ENCODE measurements at places on chromosomes 1 and 21.

DNA sequence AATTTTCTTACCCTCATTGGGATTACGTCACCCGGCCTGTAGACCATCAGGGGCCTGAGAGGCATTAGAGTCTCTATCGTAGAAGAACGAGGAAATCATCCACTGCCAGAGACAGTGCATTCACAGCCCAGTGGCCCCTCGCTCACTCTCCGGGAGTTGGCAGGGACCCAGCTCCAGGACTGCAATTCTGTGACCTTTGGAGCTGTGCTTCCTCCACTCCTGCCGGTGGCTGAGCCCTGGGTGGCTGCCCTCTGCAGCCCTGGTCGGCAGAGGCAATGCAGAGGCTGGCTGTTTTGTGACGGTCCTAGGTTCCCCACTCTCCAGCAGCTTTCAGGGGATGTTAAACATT lies 12.7 kb downstream of the SLC37A1 start:
- DNase-seq: no peak

DNA sequence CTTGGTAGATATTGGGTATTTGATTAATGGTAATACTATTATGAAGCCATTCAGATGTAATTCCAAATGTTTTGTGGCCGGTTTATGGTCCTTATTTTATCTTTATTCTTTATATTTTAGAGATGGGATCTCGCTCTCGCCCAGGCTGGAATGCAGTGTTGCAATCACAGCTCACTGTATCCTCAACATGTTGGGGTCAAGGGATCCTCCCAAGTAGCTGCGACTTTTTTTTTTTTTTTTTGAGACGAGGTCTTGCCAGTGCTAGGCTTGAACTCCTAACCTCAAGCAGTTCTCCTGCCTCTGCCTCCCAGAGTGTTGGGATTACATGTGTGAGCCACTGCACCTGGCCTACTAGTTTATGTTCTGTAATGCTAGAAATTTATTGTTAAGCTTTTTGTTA lies 4.7 kb downstream of the DDI2 start:
- DNase-seq: no peak

DNA sequence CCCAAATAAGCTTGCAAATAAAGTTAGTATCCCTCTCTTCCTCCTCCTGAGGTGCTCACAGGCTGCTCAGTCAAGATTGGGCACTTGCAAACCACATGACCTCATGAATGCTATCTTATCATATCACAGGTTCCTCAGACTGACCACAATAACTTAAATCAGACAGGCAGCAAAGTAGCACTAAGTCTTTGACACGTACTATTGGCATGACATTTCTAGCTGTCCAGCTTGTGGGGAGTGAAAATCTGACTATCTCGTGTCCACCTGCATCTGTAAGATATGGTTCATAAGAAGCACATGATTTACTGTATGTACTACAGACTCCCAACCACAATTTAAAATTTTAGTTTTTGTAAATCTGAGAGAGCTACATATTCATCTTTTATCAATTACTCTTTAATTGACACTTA lies 58.0 kb upstream of the GFI1 start:
- DNase-seq: no peak

- no peak for DNase-seq
Observed at GRCh38 chr1:7591565-7591964, 179.5 kb upstream of the VAMP3 start.

GRCh38 chr1:248924696-248925532 lies 18.9 kb downstream of the PGBD2 start:
- DNase-seq: peak; percentile 68

- DNase-seq: no peak
Observed at GRCh38 chr1:185907246-185907645, 173.1 kb downstream of the HMCN1 start.

DNA sequence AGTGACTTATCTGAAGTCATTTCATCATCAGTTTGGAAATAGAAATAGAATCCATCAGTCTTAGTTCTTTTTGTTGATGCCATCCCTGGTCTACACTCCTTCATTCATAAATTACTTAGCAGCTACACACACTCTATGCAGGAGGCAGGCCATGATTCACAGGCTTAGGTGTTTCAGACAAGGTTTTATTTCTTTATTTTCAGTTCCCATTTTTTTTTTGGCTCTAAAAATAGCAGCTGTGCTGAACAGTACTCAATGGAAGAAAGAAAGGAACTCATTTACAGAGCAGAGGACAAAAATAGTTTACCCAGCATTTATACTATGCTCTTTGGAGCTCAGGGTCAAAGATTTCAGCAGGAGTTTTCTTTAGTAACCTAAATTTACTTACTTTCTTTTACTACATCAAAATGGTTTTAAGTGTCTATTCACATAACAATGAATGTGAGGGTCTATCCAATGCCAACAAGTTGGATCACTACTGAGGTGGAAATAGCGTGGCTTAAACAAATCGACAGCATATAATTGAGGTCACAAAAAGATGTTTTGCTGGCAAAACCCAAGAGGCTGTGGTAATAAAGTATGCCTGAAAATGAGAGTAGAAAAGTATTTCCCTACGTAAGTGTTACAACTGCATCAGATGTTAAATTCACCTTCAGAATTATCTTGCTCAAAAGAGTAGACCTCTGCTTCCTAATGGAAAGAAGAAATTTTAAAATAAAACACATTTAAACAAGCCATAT lies 7.7 kb downstream of the KRTAP19-8 start:
- DNase-seq: no peak

DNA sequence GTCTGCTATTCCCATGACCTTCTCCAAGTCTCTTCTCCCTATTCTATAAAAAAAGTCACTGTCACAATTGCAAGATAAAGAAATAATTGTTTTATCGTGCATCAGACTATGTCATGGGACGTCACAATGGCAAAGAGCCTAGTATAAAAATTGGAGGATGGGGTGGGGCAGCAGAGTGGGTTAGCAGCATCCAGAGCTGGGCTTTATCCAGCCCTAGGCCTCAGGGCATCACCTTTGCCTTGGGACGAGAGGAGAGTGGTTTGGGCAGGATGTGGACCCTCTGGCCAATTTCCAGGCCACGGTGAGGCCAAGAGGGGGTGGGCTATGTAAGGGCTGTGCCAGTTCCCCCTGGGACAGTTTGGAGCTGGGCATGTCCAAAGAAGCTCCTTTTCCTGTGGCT lies 25.7 kb downstream of the WNT4 start:
- DNase-seq: no peak

- no peak for DNase-seq
Observed at GRCh38 chr1:113987259-113987658, 8.0 kb downstream of the OLFML3 start.

DNA sequence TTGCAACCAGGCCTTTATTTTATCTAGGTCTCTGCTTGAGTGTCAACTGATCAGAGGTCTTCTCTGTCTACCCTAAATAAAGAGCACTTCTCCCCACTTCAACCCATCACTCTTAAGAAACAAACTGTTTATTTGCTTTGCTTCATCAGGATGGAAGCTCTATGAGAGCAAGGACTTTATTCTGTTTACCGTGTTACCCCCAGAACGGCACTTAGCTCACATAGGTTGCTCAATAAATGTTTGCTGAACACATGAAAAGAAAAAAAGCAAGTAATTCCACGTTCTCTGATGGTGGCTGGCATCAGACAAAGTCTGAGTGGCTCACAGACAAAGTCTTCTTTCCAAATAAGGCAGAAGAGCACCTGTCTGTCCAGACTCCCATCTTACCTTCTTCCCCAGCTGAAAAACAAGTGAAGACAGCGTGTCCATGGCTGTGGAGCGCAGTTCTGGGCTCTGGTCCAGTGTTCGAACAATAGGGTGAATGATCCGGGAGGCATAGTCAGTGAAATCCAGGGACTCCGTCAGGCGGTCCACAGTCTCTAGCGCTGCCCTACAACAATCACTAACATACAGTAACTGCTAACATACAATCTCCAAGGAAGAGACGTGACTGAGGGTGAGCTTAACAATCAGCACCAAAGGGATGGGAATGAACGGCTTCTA lies 22.9 kb downstream of the ANGPTL7 start:
- DNase-seq: no peak

- no peak for DNase-seq
Observed at GRCh38 chr21:41759926-41760325, 6.9 kb downstream of the RIPK4 start.

- DNase-seq: no peak
Observed at GRCh38 chr1:17633654-17634053, 94.2 kb downstream of the ARHGEF10L start.

DNA sequence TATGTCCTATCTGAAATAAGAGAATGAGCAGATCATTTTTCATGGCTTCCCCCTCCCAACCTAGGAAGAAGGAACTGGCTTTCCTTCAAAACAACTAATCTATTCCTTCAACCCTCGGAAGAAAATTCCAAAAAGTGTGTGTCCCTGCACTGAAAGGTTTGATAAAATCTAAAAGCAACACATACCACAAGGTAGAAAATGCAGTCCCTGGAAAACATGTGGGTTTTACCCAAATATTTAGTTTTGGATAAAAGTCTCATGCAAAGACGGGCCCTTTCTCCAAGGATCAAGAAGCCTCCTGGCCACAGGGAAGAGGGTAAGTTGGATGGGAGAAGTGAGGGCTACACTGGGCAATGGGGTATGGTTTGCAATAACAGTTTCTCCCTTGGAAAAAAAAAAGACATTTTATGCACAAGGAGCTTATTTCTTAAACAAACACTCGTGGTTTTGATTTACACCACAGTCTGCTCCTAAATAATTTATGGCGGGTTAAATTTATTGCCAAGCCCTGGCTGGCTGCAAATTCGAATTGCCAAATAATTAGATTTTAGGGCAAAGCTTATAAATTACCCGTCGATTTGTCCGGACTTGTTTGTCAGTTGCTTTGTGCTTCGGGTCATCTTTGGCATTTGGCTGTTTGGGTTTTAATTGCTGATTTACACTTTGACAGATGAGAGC lies 28.9 kb downstream of the ERI3 start:
- no peak for DNase-seq

DNA sequence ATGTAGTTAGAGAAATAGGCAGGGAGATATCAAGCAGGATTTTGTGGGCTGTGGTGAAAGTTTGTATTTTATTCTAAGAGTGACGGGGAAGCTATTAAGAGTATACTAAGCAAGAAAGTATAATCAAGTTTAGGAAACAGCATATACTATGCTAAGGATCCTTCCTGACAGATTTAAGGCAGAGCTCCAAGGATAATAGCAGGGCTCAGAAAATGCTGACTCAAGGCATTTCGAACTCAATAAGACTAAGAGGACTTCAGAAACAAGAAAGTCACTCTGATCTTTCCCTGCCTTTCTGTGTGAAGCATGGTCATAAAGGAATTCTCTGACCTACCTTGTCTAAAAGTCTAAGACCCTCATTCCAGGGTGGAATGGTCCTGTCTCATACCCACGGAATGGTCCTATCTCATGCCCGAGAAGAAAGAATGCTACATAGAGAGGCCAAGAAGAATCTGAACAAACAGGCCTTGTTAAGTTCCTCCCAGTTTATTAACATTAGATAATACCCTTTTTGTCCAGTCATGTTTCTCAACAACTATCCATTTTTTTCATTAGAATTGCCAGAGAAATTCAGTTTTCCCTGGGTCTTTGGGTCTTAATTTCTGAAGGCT lies 59.1 kb downstream of the HFM1 start:
- no peak for DNase-seq

GRCh38 chr21:39348040-39348354 lies 891 bp downstream of the HMGN1 start:
- no peak for DNase-seq

GRCh38 chr1:19472174-19472573 lies 13.2 kb downstream of the CAPZB start:
- no peak for DNase-seq

GRCh38 chr1:93907718-93908117 lies 1.5 kb downstream of the GCLM start:
- DNase-seq: no peak

- no peak for DNase-seq
Observed at GRCh38 chr1:210978316-210978973, 155.5 kb downstream of the KCNH1 start.

GRCh38 chr21:35510294-35510693 lies 461.2 kb upstream of the RUNX1 start:
- no peak for DNase-seq

DNA sequence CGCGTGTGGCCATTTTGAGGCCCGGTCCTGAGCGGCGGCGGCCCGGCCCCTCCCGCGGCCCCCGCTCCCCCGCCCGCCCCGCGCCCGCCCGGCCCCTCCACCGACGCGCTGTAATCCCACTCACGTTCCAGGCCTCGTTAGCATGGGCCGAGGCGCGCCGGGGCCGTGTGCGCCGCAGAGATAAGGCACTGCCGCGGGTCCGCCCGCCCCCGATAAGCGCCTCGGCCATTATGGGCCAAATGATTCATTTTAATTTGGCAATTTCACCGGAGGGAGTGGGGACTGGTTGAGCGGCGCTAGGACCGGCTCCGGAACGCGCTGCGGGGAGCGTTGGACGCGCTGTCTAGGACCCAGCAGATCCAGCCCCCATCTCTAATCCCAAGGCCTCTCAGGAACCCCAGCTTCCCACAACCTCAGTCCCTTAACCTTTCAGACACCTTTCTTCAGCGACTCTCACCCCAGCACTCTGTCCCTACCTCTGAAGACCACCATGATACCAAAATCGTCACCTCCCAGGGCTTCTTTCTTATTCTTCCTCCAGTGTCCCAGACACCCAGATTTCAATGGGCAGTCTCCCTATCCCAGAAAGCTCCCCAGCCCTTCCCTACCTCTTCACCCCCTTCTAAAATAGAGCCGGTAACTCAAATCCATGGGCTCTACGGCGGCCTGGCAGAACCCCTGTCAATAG lies at the start of gene TAL1:
Gene TAL1, minus strand, starts transcription at position 39 of the 688 bp plus-strand sequence. CDS start 6,337 bp downstream, outside the sequence.
- DNase-seq: peak; percentile 24

GRCh38 chr21:35119501-35120047 lies 70.5 kb upstream of the RUNX1 start:
- DNase-seq: no peak

GRCh38 chr1:112454316-112454715 lies 54.4 kb upstream of the WNT2B start:
- no peak for DNase-seq

GRCh38 chr1:242147096-242147976 lies 148.4 kb upstream of the MAP1LC3C start:
- DNase-seq: no peak

DNA sequence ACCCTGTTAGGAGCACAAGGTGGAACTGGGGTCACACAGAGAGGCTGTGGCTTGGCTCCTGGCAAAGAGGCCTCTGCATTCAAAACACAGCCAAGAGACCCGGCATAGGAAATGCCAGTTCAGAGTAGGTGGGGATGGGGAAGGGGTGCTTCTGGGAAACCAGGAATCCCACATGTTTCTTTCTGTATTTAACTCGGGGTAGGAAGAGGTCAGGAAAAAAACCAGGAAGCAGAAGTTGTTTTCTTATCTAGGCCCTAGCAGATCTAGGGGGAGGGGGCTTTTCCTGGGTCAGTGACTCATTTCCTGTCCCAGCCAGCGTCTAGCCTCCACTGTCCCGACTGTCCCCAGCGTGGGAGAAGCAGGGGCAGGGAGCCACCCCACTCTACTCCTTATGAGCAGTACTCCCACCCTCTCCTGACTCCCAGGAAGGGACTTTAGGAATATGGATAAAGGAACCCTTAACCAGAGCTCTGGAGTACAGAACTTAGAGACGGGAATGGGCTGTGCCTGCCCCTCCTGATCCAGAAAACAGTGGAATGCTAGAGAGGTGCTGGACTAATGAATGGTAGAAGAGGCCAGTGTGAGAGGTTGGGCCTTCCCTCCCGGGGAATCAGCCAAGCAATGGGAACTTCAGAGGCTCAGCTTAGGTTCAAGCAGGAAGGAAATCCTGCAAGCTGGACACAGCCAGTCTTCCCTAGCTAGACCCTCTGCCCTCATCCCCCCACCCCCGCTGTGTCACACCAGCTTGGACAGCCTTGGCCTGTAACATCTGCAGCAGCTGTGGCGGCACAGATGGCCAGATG lies 5.7 kb downstream of the FHL3 start:
- DNase-seq: peak; percentile 48

Data from activated T-cell treated with anti-CD3 and anti-CD28 coated beads, Interleukin-2, amount 50 U/mL, for 48 hours (primary cell).